ENCODE measurements at places on chromosomes 16 and 17. TPM values are rescaled to one million over a fixed set of nuclear protein-coding genes. Genes with fewer than 3 reads are reported as not detected.

DNA sequence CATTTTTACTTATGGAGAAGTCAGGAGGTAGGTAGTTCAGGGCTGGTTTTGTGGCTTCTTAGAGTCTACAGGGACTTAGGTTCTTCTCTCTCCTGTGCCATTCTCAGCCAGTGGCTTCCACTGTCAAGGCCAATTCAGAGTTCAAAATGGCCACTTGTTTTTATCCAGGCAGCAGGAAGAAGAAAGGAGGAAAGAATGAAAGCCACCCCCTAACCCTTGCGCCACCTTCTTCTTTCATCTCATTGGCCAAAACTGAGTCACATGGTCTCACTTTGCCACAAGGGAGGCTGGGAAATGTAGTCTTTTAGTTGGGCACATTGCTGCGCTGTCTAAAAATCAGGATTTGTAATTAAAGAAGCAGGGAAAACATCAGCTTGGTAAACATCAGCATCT, 60.8 kb upstream of the MED9 start:
- peak; percentile 75 for DNase-seq

DNA sequence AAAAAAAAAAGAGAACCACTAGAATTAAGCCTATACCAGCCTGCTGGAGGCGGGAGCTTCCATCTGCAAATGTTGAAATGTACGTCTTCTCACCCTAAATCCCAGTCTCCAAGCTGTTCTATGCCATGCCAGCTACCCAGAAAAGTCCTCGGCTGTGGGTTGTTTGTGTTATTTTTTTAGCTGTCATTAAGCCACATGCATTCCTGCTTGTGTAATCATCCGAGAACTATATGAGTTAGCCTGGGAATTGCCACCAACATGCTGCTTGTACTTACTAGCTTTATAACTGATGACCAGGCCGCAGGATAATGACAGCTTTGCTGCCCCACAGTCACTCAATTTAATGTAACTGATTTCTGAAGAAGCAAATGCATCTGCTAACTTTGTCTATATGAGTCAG, 313.9 kb upstream of the SALL1 start:
- peak; percentile 2 for DNase-seq

GRCh38 chr16:27366687-27367460, 35.1 kb upstream of the IL21R start:
- no peak for DNase-seq

DNA sequence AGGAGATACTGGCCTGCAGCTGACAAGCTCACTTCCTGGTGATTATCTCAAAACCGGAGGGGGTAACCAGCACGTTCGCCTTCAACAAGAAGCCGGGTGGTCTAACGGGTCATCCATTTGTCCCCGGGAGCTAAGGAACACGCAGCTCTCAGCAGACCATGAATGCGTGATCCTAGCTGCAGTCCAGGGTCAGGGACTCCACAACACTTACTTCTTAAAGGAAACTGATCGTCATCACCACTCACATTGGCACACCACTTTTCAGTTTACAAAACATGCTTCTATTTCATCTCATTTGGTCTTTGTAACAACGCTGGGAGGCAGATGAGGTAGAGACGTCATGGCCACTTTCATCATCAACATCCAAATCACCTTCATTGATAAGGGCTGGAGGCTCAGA, 25.2 kb downstream of the COTL1 start:
- DNase-seq: no peak

GRCh38 chr17:56173026-56173425, 19.8 kb downstream of the ANKFN1 start:
- no peak for DNase-seq

DNA sequence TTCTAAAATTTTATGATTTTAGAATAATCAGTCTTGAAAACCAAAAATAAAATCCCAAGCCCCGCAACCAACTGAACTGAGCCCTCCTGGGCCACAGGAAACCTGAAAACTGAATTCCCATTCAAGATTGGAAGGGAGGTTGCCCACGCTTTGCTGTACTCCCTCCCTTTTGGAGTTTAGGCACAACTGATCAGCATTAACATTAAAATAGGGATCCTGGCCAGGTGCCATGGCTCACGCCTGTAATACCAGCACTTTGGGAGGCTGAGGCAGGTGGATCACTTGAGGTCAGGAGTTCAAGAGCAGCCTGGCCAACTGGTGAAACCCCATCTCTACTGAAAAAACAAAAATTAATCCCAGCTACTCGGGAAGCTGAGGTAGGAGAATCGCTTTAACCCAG, 52.7 kb upstream of the NETO2 start:
- no peak for DNase-seq

DNA sequence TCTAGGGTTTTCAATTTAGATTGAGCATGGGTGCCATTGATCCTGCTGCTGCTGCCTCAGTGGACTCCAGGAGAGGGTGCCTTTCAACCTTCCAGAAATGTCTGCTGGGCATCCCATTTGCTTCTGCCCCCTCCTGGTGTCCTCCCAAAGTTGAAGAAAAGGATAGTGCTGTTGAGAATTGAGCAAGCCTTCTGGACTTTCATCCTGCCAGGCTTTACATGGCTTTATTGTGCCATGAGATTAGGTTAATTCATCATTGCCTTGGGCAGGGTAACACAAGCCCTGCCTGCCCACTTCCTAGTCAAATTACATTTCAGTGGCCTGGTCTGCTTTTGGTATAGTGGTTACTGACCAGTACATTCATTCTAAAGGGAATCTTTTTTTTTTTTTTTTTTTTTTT, 17.9 kb upstream of the TANGO6 start:
- DNase-seq: no peak

GRCh38 chr17:64128787-64129514, 993 bp downstream of the ERN1 start:
- DNase-seq: peak; percentile 44

DNA sequence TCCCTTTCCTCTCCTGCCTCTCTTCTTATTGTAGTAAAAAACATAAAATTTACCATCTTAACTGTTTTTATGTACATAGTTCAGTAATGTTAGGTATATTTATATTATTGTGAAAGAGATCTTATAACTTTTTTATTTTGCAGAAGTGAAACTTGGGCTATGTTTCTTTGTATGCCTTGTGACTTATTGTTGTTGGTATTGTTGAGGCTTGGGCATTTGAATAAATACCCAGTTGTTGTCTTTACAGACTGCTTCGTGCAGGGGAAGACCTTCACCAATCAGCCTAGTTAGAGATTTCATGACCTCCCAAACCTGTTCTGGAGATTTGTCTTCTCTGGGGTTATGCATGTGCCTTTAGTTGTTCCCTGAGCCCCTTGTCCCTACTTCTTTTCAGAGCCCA, 31.9 kb downstream of the REXO5 start:
- DNase-seq: no peak

GRCh38 chr17:30961209-30962188, 9.3 kb upstream of the RNF135 start:
- peak; percentile 78 for DNase-seq

DNA sequence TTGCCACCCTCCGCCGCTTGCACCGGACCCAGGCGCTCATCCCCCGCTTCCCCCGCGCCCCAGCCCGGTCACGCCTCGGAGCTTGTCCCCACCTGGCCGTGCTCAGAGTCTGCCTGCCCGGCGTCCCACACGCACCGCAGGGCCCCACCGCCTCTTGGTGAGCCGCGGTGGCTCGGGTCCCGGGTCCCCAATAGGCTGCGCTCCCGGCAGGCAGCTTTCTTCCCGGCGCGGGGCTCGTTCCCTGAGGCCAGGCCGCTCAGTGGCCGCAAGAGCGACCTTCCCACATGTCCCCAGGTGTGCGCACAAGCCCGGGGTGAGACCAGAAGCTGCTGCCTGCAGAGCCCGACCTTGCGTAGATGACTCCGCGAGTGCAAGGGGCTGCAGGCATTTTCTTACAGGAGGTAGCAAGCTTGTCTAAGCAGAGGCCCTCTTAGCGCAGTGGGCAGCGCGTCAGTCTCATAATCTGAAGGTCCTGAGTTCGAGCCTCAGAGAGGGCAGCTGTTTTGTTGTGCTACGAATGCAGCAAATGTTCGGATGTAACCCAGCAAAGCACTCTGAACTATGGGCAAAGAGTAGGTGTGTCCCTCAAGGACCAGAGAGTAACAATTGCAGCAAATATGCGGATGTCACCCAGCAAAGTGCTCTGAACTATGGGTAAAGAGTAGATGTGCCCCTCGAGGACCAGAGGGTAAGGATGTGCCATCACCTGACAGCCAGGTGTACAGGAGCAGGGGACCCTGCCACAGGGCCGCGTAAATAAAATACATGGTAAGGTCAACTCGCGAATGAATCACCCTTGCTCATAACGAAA, 15.6 kb downstream of the TLE7 start:
- DNase-seq: peak; percentile 92

Gene GPR139
- total RNA-seq: not detected

Gene DNAI2
- total RNA-seq: not detected

Gene CDH3
- total RNA-seq: under 0.01 TPM

Gene HID1
- total RNA-seq: 0.11 TPM

Gene SLC22A31
- total RNA-seq: not detected

Gene SYCE1L
- total RNA-seq: not detected

Gene ZNF598
- 21.6 TPM for total RNA-seq

Gene TBC1D28
- total RNA-seq: not detected

Measured in Daoy (cell line).